ENCODE measurements at places on chromosomes 11 and 22.

- no peak for DNase-seq
These were observed 53.5 kb downstream of the OTOG start for GRCh38 chr11:17600316-17601255.

DNA sequence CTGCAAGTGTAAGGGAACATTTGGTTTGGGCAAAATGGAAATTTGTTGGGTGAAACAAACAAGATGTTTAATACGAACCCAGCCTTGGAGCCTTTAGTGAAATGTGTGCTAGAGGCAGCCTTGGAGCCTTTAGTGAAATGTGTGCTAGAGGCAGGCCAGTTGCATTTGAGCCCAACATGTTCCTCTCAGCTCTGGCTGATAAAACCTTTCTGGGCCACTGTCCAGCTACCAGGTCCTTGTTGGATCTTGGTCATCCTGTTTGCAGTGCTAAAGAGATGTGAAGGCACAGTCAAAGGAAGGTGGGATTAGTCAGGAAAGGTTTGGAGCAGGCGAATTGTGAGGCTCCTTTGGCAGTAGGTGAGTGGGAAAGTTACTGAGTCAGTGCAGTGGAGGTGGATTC, 48.9 kb downstream of the CEP164 start:
- DNase-seq = no peak

- DNase-seq = no peak
These were observed 89.8 kb downstream of the PLEKHA7 start for GRCh38 chr11:16924462-16924825.

DNA sequence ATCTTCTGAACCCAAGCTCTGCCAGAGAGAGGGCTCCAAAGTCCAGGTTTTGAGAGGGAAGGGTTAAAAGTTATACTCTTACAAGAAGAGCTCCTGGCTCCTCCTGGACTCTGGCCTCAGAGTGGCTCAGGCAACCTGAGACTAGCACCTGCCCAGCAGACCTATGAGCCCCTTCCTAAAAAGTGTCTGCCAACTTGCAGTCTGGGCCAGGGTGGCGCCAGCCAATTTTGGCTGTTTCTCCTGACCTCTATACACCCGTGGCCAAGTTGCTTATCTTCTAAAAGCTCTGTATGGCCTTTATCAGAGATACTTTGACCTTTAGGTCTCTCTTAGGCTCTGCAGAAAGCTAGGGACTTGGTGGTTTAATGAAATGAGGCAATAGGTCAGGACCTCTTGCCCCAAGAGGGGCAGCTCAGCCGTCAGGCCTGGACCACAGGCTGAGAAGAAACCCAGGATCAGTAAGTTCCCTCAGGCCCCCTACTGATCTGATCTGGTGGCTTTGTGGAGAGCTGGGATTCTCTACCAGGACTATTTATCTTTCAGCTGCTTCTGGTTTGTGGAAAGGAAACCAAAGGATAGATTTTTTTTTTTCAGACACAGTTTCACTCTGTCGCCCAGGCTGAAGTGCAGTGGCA, 10.3 kb upstream of the UCP3 start:
- DNase-seq = no peak

DNA sequence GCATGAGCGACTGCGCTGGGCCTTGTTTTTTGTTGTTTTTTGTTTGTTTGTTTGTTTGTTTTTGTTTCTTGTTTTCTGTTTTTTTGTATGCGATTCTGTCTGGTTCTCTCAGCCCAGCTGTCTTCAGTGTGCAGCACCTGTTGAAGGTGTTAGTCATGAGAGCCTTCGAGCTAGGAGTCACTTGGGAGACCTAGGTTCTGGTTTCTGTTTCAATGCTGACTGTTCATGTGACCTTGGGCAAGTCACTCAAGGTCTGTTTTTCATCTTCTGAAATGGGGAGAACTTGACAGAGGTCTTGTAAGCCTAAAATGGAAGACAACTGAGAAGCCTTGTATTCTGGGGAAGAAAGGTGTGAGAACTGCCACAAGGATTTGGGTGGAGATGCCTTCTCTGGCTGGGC, 1.8 kb downstream of the DCPS start:
- DNase-seq = no peak

DNA sequence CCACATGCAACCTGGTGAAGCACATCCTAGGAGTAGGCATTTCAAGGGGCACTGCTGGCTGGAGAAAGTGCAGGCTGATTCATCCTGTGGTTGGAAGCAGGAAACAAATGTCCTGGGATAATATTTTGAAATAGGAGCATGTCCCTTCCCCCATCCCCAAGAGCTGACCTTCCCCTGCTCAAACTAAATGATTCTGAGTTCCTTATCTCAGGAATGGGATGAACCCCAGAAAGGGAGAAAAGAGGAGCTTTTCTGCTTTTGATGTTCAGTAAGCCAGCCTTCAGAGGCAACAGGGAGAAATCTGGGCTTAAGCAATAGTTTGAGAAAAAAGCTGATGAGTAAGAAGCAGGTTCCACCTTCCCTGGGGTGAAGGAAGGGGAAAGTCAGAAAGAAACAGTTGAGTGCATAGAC, 19.5 kb upstream of the SPON1 start:
- peak; percentile 15 for DNase-seq

DNA sequence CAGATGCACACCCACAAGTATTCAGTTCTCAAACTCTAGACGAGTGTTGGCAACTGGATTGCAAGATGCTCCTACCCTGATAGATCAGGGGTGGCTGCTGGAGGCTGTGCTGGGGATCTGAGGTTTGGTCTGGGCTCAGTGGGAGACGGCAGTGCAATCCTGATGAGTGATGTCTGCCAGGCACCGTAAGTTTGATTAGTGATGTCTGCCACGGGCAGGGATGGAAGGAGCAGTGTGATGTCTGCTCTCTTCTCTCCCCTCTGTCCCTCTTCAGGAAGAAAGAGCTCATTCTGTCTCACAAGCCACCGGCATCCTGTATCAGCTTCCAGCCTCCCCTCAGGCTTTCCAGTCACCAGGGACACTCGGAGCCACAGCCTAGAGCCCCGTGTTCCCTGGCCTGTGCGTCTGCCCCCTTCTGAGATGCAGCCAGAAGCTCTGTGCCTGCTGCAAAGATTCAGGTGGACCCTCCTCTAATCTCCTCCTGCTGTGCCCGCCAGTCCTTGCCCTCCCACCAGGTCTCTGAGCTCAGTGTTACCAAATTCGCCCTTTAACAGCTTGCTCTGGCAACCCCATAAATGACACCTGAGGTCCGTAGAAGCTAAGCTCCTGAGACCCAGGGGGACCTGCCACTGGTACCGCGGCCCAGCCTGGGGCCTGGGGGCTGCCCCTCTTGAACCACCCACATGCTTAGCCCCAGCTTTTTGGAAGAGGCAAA, 19.9 kb downstream of the TP53I11 start:
- DNase-seq = no peak

- DNase-seq = no peak
These were observed 86.2 kb downstream of the UBASH3B start for GRCh38 chr11:122741613-122742300.

GRCh38 chr11:73389134-73389525, 12.9 kb downstream of the RELT start:
- no peak for DNase-seq

GRCh38 chr11:124740277-124740882, 638 bp downstream of the NRGN start:
- peak; percentile 74 for DNase-seq

Data from DMS53 (cell line).